ENCODE measurements at places on chromosomes 13 and 19. TPM values are rescaled to one million over a fixed set of nuclear protein-coding genes. Genes with fewer than 3 reads are reported as not detected.

LENG9 gene
- 2.5 TPM for total RNA-seq

GRCh38 chr19:13104848-13105711 is 2.4 kb upstream of the LYL1 start:
- H3K4me3 ChIP-seq: no peak overlapping the region
- peaks cover 2% of the 10 kb centered on the region for H3K4me1 ChIP-seq
- peaks cover 28% of the 10 kb centered on the region for H3K27me3 ChIP-seq

NMRK2 gene
- not detected for total RNA-seq

PRPF31 gene
- 104 TPM for total RNA-seq

- no peaks in the 10 kb centered on the region for H3K36me3 ChIP-seq
- no peaks in the 10 kb centered on the region for H3K27me3 ChIP-seq
- H3K4me3 ChIP-seq: peak overlapping the region; percentile 5
- DNase-seq: peak; percentile 53
Observed at GRCh38 chr19:13207846-13208671, 57.8 kb downstream of the IER2 start.

DNA sequence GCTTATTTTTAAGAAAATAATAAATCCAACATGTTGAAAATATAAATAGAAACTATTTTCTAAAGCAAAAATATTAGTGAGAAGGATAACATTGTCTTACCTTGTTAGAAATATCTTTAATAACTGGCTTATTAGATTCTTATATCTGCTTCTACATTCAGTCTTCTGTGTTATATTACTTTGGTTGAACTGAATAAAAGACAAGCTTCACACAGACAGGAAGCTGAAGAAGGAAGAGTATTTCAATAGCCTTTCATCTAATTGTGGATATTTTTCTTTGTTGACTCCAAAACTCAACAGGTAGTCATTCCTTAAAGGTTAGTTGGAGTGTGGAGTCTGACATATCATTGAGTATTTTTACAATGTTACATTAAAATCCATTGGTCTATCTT is 10.9 kb downstream of the SETDB2 start:
- no peak for DNase-seq
- no peak overlapping the region for H3K27ac ChIP-seq
- no peaks in the 10 kb centered on the region for H3K27me3 ChIP-seq
- no peaks in the 10 kb centered on the region for H3K36me3 ChIP-seq
- H3K4me3 ChIP-seq: no peak overlapping the region

CLN5 gene
- total RNA-seq: 17.5 TPM

TEX101 gene
- total RNA-seq: not detected

- H3K27me3 ChIP-seq: no peaks in the 10 kb centered on the region
- H3K36me3 ChIP-seq: peaks cover 5% of the 10 kb centered on the region
- H3K4me1 ChIP-seq: peaks cover 40% of the 10 kb centered on the region
- H3K4me3 ChIP-seq: no peak overlapping the region
Observed at GRCh38 chr19:35127871-35128270, 7.0 kb downstream of the LGI4 start.

ANKRD10 gene
- 204 TPM for total RNA-seq

GRCh38 chr13:34086281-34086680 is 268.3 kb downstream of the RFC3 start:
- no peaks in the 10 kb centered on the region for H3K4me1 ChIP-seq
- no peak overlapping the region for H3K27ac ChIP-seq
- no peak overlapping the region for H3K4me3 ChIP-seq
- DNase-seq: no peak
- peaks cover 9% of the 10 kb centered on the region for H3K36me3 ChIP-seq

PDX1 gene
- not detected for total RNA-seq
